ENCODE measurements at places on chromosomes 2 and 18.

- DNase-seq, result no peak
These were observed 859.5 kb downstream of the LRP1B start for GRCh38 chr2:141271346-141271745.

DNA sequence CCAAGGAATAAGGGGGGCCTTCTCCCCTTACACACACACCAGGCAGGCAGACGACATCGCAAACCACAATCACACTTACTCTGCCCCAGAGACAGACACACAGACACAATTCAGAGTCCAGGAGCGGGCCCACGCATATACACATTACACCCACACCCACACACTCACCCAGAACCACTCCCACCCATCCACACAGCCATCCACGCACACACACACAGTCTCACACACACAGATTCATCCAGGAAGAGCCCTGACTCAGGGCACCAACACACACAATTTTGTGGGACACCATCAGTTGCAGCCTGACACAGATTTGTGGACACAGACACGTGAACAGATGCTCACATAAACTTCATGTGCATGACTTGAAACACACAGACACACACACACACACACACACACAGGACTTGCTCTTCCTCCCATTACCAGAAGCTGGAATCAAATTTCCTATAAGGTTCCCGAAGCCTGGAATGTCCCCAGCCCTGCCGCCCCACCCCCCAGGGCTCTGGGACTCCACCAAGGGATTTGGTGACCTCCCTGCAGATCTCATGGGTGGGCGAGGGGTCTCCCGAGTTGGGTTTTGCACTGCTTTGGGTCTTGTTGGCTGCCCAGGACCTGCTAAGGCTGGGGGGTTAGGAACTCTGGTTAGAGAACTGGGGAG lies 23.5 kb downstream of the TNS1 start:
- DNase-seq, result no peak

DNA sequence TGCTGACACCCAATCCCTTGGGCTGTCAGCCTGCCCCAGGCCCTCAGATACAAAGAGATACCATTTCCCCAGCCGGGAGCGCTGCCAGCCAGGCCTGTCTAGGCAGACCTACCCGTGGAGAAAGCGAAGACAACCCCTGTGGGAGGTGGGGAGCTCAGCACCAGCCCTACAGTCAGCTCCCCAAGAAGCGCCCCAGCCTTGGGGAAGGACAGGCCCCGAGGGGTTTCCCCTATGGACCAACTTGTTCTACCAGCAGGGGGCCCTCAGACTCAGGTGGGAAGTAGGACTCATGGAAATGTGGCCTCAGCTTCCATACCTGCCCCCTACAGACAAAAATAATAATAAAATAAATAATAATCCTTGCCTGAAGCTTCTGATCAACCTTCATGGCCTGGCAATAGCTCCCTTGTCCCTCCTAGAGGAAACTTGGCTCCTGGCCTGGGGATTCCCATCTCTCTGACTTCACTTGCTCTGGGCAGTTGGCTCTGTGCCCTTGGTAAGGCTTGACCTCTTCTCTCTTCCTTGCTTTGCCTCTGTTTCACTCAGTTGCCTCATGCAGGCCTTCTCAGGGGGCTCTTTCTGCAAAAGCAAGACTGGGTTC lies 7.0 kb downstream of the SLC35F6 start:
- DNase-seq, result no peak

- no peak for DNase-seq
These were observed 34.4 kb downstream of the TEX51 start for GRCh38 chr2:126932966-126933710.

DNA sequence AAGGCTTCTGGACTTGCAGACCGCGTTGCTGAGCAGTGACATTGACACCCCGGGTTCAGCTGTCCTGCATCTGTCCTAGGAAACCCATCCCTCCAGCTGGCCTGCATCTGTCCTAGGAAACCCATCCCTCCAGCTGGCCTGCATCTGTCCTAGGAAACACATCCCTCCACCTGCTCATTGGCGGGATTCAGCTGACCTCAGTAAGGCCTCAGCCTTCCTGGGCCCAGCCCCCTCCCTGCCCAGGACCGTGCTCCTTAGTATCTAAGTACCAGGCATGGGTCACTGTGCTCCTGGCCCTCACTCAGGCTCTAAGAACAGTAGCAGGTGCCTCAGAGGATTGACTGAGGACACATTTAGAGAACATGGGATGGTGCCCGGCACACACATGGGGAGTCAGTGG lies 1.2 kb downstream of the MLPH start:
- no peak for DNase-seq

DNA sequence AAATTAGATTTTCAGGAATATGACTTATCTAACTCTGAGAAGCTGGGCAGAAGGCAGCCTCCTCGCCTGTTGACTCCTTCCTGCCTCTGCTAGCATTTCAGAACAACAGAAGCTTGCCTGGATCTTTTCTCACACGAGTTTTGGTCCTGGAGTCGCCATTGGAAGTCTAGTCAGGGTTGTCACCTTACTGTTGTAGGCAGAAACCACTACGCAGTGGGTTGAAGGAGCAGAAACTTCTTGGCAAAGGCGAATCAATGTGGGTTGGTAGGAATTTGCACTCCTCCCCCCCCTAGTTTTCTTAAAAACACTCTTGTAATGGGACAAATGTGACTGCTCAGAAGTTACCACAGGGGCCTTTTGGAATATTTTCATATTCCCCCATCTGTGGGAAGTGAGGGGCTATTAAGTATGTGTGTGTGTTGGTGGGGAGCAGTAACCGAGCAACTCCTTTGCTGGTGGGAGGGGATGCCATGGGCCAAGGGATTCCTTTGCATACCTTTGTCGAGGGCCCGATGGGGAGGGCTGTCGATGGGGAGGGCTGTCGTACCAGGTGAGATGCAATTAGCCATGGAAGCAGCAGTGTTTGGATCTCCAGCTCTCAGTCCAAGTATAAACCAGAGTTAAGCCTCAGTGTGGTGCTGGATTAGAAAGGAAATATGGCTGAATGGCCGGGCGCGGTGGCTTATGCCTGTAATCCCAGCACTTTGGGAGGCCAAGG lies 117.4 kb downstream of the FMNL2 start:
- DNase-seq, result no peak

GRCh38 chr2:160394153-160394552 lies 99.5 kb downstream of the RBMS1 start:
- DNase-seq, result no peak

DNA sequence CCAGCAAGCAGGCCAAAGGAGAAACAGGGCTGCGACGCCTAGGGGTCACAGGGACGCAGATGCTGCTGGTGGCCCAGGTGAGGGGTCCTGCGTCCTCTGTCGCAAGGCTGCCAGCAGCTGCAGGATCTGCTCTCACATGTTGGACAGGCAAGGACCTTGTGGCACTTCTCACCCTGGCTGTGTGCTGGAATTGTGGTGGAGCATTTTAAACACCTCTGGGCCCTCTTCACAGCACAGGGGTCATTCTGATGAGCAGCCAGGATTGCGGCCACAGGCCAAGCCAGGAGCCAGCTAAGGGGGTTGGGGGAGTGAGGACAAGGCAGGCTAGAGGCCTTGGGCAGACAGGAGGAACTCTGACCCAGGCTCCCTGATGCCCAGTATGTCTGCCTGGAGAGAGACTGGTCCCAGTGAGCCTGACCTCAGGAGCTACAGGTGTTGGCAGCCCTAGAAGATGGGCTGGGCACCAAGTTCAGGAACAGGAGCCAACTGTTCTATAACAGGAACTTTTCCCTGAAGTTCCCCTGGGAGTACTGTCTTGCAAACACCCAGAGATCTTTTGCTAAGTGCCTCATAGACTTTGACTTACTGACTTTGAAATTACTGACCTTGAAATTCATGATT lies 40.2 kb downstream of the EFR3B start:
- no peak for DNase-seq

DNA sequence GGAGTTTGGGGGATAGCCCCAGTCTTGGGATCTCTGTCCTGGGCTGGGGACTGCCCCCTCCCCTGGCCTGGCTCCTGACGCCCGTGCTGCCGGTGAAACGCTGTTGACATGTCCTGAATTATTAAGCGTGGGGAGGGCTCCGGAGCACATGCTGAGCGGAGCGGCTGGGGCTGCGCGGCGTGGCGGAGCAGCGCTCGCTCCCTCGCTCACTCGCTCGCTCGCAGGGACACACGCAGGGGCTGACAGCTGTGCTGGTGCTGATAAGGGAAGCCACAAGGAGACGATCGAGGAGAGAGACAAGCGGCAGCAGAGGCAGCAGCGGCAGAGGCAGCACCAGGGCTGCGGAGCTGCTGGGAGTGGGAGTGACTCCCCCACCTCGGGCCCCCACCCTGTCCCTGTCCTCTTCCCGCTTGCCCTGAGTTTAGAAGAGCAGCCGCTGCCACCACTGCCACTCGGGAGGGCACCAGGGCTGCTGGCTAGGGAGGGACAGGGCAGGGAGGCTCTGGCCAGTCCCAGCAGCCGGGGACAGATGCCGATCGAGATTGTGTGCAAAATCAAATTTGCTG lies at the start of gene ASIC4:
ASIC4 (plus strand) TSS at position 287 of the 566 bp plus-strand sequence; CDS start at position 530, 243 bp downstream.
- DNase-seq, result no peak

- DNase-seq, result no peak
These were observed 67.8 kb downstream of the SOX11 start for GRCh38 chr2:5759949-5760348.

GRCh38 chr2:73895473-73895872 lies 2.7 kb downstream of the ACTG2 start:
- DNase-seq, result no peak

DNA sequence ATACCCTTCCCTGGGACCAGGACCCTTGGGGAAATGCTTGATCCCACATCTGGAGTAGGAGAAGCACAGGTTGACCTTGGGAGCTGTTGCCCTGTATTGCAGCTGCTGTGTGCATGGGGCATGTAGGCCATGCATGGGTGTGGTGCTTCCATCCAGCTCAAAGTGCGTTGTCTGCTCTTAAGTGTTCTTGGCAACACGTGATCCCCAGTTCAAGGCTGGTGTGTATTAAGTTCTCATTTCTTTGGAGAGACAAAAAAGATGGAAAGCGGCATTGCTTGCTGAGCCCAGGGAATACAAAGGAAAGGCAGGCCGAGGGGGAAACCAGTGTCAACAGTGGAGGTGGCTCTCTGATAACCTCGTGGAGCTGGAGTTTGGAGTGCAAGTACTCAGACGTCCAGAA lies 110.7 kb downstream of the RTP5 start:
- no peak for DNase-seq

GRCh38 chr2:64860276-64860885 lies 128.8 kb upstream of the SLC1A4 start:
- DNase-seq, result no peak

- DNase-seq, result no peak
These were observed 135.4 kb upstream of the APCDD1 start for GRCh38 chr18:10319026-10319425.

- DNase-seq, result no peak
These were observed 25.6 kb upstream of the SLC35F6 start for GRCh38 chr2:26738481-26738880.

DNA sequence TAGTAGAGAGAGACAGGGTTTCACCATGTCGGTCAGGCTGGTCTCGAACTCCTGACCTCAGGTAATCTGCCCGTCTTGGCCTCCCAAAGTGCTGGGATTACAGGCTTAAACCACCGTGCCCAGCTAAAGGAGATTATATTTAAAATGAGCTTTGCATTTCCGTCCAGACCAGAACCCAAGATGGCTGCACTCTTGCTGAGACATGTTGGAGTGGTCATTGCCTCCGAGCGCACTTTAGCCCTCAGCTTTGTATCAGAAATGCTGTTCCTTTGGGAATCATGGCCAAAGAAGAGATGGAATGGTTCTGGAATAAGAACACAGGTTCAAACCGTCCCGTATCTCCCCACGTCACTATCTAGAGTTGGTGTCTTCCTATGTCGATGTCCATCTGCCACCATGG lies 3.4 kb downstream of the UBXN2A start:
- no peak for DNase-seq

DNA sequence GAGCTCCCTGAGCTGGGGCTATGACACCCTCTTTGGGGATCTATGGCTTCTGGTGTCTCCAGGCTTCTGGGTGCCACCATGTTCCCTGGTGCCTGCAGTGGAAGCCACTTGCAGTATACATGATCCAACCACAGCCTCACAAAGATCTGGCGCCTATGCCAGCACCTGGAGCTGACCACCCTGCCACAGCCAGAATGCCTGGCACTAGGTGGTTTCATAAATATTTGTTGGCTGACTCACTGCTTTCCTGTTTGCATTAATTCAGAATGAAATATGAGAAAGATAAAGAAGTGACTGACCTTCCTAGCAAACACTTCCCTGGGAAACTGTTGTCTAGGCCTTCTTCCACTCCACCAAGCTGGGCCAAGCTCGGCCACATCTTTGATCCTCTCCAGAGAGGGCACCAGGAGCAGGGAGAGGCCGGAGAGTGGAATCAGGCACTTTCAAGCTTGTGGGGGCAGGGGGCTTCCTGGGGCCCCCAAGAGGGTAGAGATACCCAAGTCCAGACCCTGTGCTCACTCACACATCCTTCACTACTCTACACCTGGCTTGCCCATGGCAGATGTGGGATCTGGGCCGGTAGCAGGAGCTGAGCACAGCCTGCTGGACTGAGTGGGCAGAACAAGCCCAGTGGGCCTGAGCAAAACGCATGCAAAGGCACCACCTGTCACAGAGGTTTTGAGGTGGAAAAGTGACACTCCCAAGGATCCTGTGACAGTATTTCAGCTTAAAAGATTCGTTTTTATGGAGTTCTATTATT lies 565.7 kb downstream of the SLC4A3 start:
- DNase-seq, result no peak

GRCh38 chr2:163731735-163732134 lies 4.1 kb downstream of the FIGN start:
- no peak for DNase-seq

DNA sequence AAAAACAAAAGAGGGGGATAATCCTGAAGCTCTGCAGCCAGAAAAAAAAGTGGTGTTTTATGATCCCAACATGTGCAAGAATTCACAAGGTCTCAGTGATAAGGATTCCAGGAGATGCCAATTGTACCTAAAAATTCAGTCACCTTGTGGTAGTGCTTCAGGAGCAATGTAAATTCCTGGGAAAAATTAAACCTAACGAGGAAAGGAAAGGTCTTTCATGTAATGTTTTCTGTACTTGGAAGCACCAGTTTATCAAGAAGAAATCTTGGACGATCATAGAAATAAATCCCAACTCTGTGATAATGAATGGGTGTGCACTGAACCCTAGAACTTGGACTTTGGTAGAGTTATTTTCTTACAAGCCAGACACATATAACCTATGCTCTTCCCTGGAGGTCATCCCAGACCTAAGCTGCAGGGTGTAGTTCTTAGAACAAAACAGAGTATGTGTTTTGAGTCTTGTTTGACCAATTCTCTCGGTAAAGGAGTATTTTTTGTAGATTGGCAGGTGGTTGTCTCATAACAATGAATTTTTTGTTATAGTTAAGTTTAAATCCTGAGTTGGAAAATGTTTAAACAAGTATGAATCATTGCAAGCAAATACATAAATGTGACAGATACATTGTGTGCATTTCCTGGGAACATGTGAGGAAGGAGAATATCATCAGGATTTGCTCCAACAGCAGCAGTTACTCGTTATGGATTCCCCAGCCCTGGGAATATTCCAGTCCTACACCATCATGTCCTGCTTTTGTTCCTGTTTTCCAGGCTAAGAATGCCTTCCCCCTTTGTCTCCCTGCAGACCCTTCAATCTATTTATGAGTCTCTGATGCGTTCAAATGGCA lies 224.6 kb downstream of the NAPG start:
- no peak for DNase-seq

DNA sequence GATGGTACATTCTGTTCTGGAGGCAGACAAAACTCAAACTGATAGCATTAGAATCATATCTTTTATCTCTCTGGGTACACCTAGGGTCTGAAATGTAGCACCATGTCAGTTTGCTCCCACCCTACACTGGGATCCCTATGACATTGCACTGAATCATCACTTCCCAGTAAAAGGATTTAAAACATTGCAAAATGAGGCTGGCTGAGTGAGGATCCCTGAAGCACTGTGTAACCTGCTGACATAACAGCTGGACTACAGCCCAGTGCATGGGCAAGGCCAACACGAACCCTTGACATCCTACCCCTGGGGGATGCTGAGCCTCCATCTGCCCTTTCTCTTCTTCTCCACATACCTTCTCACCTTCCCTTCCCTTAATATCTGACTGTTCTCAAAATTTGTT lies 253.2 kb downstream of the TTC32 start:
- no peak for DNase-seq
